ENCODE measurements at places on chromosomes 5 and 9.

DNA sequence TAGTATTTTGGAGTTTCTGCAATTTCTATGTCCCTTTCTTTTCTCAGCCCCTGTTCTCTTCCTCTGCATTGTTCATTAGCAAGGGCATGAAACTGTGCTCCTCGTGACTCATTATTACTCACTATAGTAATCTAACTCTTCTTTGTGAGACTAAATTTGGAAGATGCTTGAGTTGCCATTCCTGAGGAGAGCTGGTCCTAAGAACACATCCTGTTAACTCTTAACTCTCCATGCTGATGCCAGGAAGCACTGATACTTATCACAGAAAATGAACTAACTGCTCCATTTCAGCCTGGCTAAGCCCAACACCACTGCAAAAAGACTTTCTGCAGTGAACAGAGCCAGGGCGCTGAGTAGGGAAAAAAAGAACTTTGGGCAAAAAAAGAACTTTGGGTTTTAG lies 10.6 kb upstream of the CSNK1A1 start:
- no peaks in the 10 kb centered on the region for H3K36me3 ChIP-seq
- peaks cover 25% of the 10 kb centered on the region for H3K4me1 ChIP-seq
- peak; percentile 80 for DNase-seq
- peak overlapping the region; percentile 0 for H3K4me3 ChIP-seq

DNA sequence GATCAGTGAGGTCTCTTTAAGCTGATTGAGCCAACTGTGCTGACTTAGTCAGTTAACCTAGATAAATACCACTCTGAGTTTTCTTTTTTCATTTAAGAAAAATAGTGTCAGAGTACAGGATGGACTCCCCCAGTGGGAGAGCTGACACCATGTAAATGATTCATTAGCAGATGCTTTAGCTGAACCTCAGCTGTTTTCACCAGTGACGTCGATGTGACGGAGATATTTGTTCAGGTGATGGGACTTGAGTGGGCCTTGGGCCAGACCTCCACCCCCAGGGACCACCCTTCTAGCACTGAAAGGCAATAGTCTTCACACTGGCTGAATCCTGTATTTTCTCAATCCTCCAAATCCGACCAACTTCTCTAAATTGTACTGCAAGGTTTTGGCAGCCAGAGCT lies 196.1 kb downstream of the GAS1 start:
- DNase-seq = no peak
- no peak overlapping the region for H3K27ac ChIP-seq
- no peak overlapping the region for H3K4me3 ChIP-seq
- H3K36me3 ChIP-seq = no peaks in the 10 kb centered on the region
- no peaks in the 10 kb centered on the region for H3K4me1 ChIP-seq
- H3K27me3 ChIP-seq = no peaks in the 10 kb centered on the region

GRCh38 chr9:135788576-135789300 lies 86.8 kb downstream of the KCNT1 start:
- H3K27ac ChIP-seq = no peak overlapping the region
- H3K4me1 ChIP-seq = no peaks in the 10 kb centered on the region
- H3K36me3 ChIP-seq = no peaks in the 10 kb centered on the region
- no peaks in the 10 kb centered on the region for H3K27me3 ChIP-seq
- no peak overlapping the region for H3K4me3 ChIP-seq
- no peak for DNase-seq

DNA sequence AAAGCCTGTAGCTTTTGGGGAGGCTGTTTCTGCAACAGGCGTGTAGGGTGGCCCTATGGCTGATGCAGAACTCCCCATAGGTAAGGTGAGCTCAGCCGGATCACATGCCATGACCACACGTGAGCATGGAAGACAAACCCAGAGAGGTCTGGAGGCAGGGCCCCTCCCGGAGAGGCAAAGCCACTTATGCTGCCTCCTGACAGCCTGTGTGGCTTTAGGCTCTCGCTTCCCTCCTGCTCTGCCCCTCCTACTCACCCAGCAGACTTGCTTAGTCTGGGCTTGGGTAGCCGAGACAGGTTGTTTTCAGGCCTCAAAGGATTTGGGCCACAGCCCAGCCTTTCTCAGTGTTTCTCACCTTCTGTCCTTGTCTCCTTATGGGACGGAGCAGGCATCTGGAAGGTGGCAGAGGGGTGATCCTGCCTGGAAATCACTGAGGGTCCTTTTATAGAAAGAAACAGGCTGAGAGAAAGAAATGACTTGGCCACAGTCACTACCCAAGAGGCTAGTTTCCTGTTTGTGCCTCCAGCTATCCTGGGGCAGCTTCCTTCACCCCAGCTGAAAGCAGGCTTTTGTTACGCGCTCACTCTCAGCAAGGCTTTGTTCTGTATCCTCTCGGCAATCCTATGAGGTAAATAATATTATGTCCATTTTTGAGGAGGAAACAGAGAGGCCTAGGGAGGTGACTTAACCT lies 89.9 kb downstream of the DAB2IP start:
- peak; percentile 38 for DNase-seq
- H3K36me3 ChIP-seq = no peaks in the 10 kb centered on the region
- no peak overlapping the region for H3K4me3 ChIP-seq
- peak overlapping the region; percentile 84 for H3K27ac ChIP-seq
- H3K27me3 ChIP-seq = no peaks in the 10 kb centered on the region

DNA sequence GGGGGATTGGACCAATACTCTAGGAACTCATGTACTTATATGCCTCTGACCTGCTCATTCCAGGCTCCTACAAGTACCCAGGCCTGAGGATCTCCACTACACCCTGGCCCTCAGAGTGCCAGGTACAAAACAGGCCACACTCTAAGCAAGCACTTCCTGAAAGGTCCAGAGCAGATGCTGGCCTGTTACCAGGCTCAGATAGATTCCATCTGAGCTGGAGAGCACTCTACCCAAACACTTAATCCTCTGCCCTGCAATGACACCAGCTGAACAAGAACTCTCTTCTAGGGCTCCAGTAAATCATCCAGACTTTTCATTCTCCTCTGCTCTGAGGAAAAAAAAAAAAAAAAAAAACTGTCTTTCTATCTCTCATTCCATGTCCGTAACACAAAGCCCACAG lies 2.9 kb downstream of the P4HA2 start:
- no peaks in the 10 kb centered on the region for H3K36me3 ChIP-seq
- H3K27ac ChIP-seq = no peak overlapping the region
- DNase-seq = no peak
- H3K4me1 ChIP-seq = no peaks in the 10 kb centered on the region
- peaks cover 25% of the 10 kb centered on the region for H3K27me3 ChIP-seq

GRCh38 chr9:37675661-37676060 lies 24.9 kb downstream of the FRMPD1 start:
- H3K36me3 ChIP-seq = no peaks in the 10 kb centered on the region
- no peak for DNase-seq
- no peaks in the 10 kb centered on the region for H3K27me3 ChIP-seq
- H3K4me3 ChIP-seq = no peak overlapping the region

GRCh38 chr9:35718721-35719511 lies 13.1 kb downstream of the TLN1 start:
- no peak for DNase-seq
- peaks cover 51% of the 10 kb centered on the region for H3K36me3 ChIP-seq
- no peak overlapping the region for H3K27ac ChIP-seq
- no peaks in the 10 kb centered on the region for H3K27me3 ChIP-seq
- H3K4me3 ChIP-seq = no peak overlapping the region

DNA sequence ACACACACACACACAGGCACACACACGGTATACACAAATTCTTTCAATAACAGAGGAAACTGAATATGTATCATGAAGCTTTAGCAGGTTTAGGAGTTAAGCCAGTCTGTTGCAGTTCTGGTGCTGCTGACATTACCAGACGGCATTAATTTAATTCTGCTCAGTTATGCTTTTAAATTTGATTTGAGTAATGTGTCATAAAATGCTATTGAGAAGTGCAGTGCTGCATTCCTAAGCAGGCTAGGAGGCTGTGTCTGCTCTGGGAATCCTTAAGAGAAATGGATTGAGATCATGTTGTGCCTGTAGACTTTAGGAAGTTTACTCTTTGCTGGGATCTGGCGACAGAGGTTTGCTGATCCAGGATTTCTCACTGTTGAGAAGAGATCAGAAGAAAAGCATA lies 733.8 kb downstream of the BRINP1 start:
- no peak overlapping the region for H3K27ac ChIP-seq
- H3K4me3 ChIP-seq = no peak overlapping the region
- H3K36me3 ChIP-seq = no peaks in the 10 kb centered on the region
- no peaks in the 10 kb centered on the region for H3K4me1 ChIP-seq
- DNase-seq = no peak
- H3K27me3 ChIP-seq = no peaks in the 10 kb centered on the region

DNA sequence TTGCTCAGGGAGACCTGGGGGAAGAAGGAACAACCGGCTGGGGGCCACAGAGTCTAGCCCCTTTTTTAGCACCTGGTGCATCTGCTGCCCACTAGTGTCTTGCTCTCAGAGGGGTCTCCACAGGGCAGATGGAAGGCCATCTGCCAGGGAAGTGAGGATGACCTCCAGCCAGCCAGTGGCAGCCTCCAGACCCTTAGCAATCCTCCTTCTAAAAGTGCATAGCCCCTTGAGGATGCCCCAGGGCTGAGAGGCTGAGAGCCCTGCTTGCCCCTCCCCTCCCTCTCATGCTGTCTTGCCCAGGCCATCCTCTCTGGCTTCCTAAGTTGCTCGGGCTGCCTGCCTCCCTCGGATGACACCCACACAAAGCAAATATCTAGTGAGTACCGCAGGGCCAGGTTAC lies 81.5 kb upstream of the PANK3 start:
- no peaks in the 10 kb centered on the region for H3K27me3 ChIP-seq
- peaks cover 4% of the 10 kb centered on the region for H3K4me1 ChIP-seq
- H3K27ac ChIP-seq = no peak overlapping the region
- no peaks in the 10 kb centered on the region for H3K36me3 ChIP-seq
- H3K4me3 ChIP-seq = no peak overlapping the region
- DNase-seq = no peak

- H3K27me3 ChIP-seq = no peaks in the 10 kb centered on the region
- no peak for DNase-seq
- H3K36me3 ChIP-seq = no peaks in the 10 kb centered on the region
Measured at GRCh38 chr5:41012318-41012717, 58.8 kb downstream of the MROH2B start.

- H3K36me3 ChIP-seq = peaks cover 48% of the 10 kb centered on the region
- H3K27ac ChIP-seq = no peak overlapping the region
- H3K27me3 ChIP-seq = no peaks in the 10 kb centered on the region
- H3K4me3 ChIP-seq = no peak overlapping the region
Measured at GRCh38 chr5:133983674-133984073, 15.2 kb upstream of the C5orf15 start.

- peaks cover 29% of the 10 kb centered on the region for H3K4me1 ChIP-seq
- peak overlapping the region; percentile 79 for H3K4me3 ChIP-seq
- no peaks in the 10 kb centered on the region for H3K36me3 ChIP-seq
- no peak overlapping the region for H3K27ac ChIP-seq
- DNase-seq = peak; percentile 64
Measured at GRCh38 chr5:181204113-181204825, 727 bp downstream of the TRIM7 start.

- peak overlapping the region; percentile 79 for H3K4me3 ChIP-seq
- peaks cover 16% of the 10 kb centered on the region for H3K4me1 ChIP-seq
- no peak for DNase-seq
- no peak overlapping the region for H3K27ac ChIP-seq
Measured at GRCh38 chr9:111036946-111037345, 1.3 kb downstream of the LPAR1 start.

GRCh38 chr5:22295832-22296231 lies 557.3 kb downstream of the CDH12 start:
- H3K36me3 ChIP-seq = 0 out of 2 replicates have a peak, but pooled peaks cover 3% of the 10 kb centered on the region
- H3K4me3 ChIP-seq = no peak overlapping the region
- no peak for DNase-seq

DNA sequence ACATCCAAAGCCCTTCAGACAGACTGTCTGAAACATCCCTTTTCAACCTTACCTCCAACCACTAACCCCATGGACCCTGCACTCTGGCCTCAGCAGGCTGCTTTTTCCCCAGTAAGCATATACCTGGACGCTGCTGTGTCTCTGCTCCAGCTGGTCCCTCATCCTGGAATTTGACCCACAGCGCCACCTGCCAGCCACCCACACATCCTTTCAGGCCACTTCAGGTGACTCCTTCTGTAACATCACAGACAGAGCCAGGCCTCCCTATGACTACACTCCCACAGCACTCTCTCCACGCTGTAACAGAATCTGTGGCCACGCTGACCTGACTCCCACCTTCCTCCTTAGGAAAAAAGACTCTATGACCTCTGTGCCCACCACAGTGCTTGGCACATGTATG lies 3.4 kb downstream of the MGAT1 start:
- no peaks in the 10 kb centered on the region for H3K36me3 ChIP-seq
- H3K4me1 ChIP-seq = peaks cover 23% of the 10 kb centered on the region
- H3K4me3 ChIP-seq = no peak overlapping the region
- H3K27ac ChIP-seq = no peak overlapping the region
- DNase-seq = peak; percentile 81
- no peaks in the 10 kb centered on the region for H3K27me3 ChIP-seq

- H3K4me3 ChIP-seq = no peak overlapping the region
- H3K4me1 ChIP-seq = peaks cover 9% of the 10 kb centered on the region
- H3K27me3 ChIP-seq = no peaks in the 10 kb centered on the region
- DNase-seq = no peak
- peak overlapping the region; percentile 52 for H3K27ac ChIP-seq
Measured at GRCh38 chr5:146745931-146746577, 132.5 kb downstream of the PPP2R2B start.

GRCh38 chr5:151745071-151745705 lies 13.2 kb downstream of the ATOX1 start:
- H3K27me3 ChIP-seq = no peaks in the 10 kb centered on the region
- H3K27ac ChIP-seq = no peak overlapping the region
- DNase-seq = no peak
- no peaks in the 10 kb centered on the region for H3K36me3 ChIP-seq

DNA sequence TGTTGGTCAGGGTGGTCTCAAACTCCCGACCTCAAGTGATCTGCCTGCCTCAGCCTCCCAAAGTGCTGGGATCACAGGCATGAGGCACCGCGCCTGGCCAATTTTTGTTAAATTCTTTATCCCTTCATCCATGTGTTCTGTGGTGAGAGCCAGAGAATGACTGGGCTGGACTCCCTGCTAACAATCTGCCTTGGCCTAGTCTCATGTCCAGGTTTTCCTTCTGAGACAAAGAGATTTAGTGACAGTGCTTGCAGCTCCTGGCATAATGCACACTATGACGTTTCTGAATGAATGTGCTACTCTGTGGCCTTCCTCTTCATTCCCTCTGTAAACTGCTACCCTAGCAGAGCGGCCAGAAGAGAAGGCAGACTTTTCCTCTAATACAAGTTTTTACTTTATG lies 79.3 kb downstream of the FOXD1 start:
- DNase-seq = no peak
- H3K4me1 ChIP-seq = no peaks in the 10 kb centered on the region
- no peak overlapping the region for H3K27ac ChIP-seq
- H3K36me3 ChIP-seq = no peaks in the 10 kb centered on the region

Measured in GM23338 (cell line).